Breast epithelium (tissue), 4 donors: ENCODE measurements at places on chromosomes 2 and 18. TPM values are rescaled to one million over a fixed set of nuclear protein-coding genes. Genes with fewer than 3 reads are reported as not detected.

The IFIH1 gene
- total RNA-seq: 9.6 TPM

The ALK gene
- total RNA-seq: 0.64 TPM

The GREB1L gene
- total RNA-seq: 8.9 TPM

The PLGLB1 gene
- 8.8 TPM for total RNA-seq

The FBXO36 gene
- 3.3 TPM for total RNA-seq

The MSTN gene
- 0.64 TPM for total RNA-seq

DNA sequence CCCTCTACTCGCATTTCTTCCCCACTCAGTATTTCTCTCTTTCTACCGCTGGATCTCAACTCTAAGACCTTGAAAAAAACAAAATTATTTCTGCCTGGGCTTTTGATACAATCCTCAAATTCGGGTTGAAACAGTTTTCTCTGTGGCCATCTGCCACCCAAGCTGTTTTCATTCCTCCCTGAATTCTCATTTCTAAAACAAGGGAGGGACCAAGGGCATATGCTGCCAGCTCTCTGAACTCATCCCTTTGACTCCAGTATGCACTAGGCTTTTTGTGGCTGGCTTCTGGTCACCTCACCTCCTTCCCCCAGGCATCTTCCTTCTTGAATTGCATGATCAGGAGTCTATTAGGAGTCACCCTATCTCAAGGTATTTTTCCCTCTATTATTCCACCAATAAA, 49.5 kb downstream of the CCDC148 start:
- H3K27me3 ChIP-seq: no peaks in the 10 kb centered on the region
- H3K4me3 ChIP-seq: no peak overlapping the region
- no peak overlapping the region for H3K27ac ChIP-seq
- no peaks in the 10 kb centered on the region for H3K36me3 ChIP-seq
- no peaks in the 10 kb centered on the region for H3K4me1 ChIP-seq

DNA sequence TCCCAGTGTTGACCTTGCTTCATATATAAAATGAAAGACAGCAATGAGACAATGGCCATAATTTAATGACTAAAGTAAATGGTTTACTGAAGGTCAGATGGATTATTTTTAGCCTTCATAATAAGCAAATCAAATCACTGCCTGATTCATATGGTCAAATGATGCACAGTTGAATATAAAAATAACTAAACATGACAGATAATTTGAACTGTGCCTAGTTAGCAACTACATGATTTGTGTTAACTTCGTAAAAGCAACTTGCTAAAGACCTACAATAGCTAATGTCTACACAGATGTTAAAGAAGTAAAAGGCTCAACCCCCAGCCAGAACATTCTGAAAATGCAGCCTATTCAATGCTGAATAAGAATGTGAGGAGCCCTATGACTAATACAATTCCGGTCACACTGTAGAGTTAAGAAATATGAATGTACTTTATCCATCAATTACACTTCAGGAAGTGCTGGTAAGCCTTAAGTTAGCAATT, 590.8 kb upstream of the CDH2 start:
- H3K4me1 ChIP-seq: no peaks in the 10 kb centered on the region
- no peaks in the 10 kb centered on the region for H3K27me3 ChIP-seq
- no peak overlapping the region for H3K27ac ChIP-seq
- H3K36me3 ChIP-seq: no peaks in the 10 kb centered on the region
- no peak overlapping the region for H3K4me3 ChIP-seq

GRCh38 chr2:72572501-72572900, 253.3 kb downstream of the EXOC6B start:
- no peak for DNase-seq
- H3K27ac ChIP-seq: no peak overlapping the region
- H3K27me3 ChIP-seq: no peaks in the 10 kb centered on the region
- H3K4me3 ChIP-seq: no peak overlapping the region
- no peaks in the 10 kb centered on the region for H3K4me1 ChIP-seq
- no peaks in the 10 kb centered on the region for H3K36me3 ChIP-seq

GRCh38 chr2:127671557-127672302, 3.6 kb downstream of the LIMS2 start:
- peak; percentile 34 for DNase-seq
- H3K36me3 ChIP-seq: no peaks in the 10 kb centered on the region
- H3K27ac ChIP-seq: no peak overlapping the region
- no peak overlapping the region for H3K4me3 ChIP-seq
- H3K4me1 ChIP-seq: no peaks in the 10 kb centered on the region

DNA sequence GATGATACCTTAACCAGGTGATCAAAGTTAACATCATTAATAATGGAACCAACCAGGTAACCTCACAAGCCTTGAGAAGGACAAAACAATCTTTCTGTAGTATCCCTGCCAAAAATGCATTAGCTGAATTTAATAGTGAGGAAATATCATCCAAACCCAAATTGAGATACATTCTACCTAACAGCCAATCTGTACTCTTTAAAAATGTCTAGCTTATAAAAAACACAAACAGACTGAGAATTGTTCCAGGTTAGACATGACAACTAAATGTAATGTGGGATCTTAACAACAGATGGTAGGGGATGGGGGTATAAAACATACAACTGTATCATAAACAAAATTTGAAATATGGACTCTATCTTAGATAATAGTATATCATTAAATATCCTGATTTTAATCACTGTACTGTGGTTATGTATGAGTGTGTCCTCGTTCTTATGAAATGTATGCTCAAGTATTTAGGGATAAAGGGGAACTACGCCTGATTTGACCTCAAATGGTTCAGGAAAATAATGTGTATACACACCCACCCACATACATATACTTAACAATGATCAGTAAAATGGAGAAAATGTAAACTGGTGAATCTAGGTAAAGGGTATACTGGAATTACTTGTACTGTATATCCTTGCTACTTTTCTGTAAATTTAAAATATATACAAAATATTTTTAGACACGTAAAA, 1.7 kb downstream of the FANCL start:
- DNase-seq: no peak
- no peak overlapping the region for H3K27ac ChIP-seq
- no peaks in the 10 kb centered on the region for H3K27me3 ChIP-seq
- no peaks in the 10 kb centered on the region for H3K4me1 ChIP-seq
- no peaks in the 10 kb centered on the region for H3K36me3 ChIP-seq

- no peak for DNase-seq
- no peaks in the 10 kb centered on the region for H3K4me1 ChIP-seq
- no peaks in the 10 kb centered on the region for H3K36me3 ChIP-seq
These were observed 225.7 kb upstream of the FOSL2 start for GRCh38 chr2:28166956-28167355.

GRCh38 chr18:11119550-11119949, 29.8 kb downstream of the PIEZO2 start:
- peaks cover 4% of the 10 kb centered on the region for H3K4me1 ChIP-seq
- H3K27me3 ChIP-seq: no peaks in the 10 kb centered on the region
- H3K27ac ChIP-seq: no peak overlapping the region
- DNase-seq: no peak
- no peaks in the 10 kb centered on the region for H3K36me3 ChIP-seq
- no peak overlapping the region for H3K4me3 ChIP-seq

DNA sequence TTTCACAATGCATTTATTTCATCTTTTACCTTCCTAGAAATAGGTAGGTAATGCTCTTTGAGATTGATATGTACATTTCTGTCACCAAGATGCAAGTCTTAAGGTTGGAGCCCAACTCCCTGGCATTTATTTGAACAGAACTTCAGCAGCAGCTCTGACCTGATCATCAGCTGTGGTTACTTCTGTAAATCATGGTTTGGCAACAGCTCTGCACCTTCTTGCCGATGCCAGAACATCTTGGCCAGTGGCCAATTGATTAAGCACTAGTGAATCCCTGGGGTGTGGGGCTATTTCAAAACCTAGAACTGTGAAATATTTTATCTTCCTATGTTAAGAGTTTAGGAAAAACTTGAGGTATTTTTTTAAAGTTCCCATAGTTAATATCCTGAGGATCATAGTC, 124.8 kb upstream of the NYAP2 start:
- no peak for DNase-seq
- H3K27ac ChIP-seq: no peak overlapping the region

GRCh38 chr18:48181087-48181823, 227.9 kb downstream of the ZBTB7C start:
- DNase-seq: no peak
- no peak overlapping the region for H3K27ac ChIP-seq
- H3K4me1 ChIP-seq: no peaks in the 10 kb centered on the region
- H3K36me3 ChIP-seq: no peaks in the 10 kb centered on the region

DNA sequence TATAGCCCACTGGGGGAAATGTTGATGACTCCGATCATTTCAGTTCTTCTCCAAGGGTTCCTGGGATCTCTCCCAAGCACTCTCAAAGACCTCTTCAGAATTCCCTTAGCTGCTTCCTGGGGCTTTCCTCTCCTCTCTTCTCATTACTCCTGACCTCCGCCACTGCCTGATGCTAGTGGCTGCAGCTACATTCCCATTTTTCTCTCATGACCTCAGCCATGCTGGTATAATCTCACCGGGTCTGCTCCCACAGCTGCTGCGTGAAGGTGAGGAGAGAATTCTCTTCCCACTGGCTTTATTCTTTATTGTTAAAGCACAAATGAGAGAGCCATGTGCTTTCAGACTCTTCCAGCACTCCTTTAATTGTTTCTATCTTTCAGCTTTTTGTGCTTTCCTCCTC, 312.0 kb upstream of the ETAA1 start:
- DNase-seq: no peak
- H3K36me3 ChIP-seq: no peaks in the 10 kb centered on the region
- no peak overlapping the region for H3K27ac ChIP-seq

GRCh38 chr2:102337481-102338386, 17.9 kb upstream of the IL18R1 start:
- H3K4me3 ChIP-seq: no peak overlapping the region
- no peaks in the 10 kb centered on the region for H3K36me3 ChIP-seq
- no peak for DNase-seq
- no peak overlapping the region for H3K27ac ChIP-seq
- H3K27me3 ChIP-seq: no peaks in the 10 kb centered on the region

DNA sequence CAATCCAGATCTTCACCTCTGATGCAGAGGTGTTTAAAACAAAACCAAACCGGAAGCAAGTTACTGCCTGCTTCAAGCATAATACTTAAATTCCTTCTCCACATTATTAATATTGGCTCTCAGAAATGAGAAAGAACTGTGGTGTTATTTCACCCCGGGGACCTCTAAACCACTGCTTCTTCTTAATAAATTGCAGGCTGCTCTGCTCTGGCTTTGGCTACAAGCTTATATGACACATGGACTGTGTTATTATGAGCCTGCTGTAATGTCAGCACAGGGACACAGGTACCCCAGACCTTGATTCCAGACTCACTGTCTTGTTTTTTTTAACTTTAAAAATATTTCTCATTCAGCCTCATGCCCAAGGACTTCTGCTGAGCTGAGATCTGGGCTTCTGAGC, 45.1 kb downstream of the ST6GAL2 start:
- H3K36me3 ChIP-seq: no peaks in the 10 kb centered on the region
- H3K4me1 ChIP-seq: no peaks in the 10 kb centered on the region
- DNase-seq: no peak
- no peak overlapping the region for H3K27ac ChIP-seq
- no peak overlapping the region for H3K4me3 ChIP-seq

DNA sequence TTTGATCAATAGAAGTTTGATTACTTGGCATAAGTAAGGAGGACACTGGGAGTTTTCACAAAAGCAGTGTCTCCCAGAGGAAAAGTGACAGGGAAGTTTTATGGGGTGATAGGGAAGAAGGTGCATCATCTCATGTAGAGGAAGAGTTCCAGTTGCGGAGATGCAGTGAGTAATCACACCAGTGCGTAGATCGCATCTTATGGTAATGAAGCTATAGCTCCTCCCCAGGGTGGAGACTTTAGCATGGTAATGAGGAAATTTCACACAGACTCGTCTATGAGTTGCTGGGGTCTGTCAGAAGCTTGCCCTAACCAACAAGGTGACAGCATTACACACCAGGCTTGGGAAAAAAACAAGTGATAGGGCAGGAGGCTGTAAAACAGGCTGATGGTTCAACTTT, 49.0 kb downstream of the KYNU start:
- H3K36me3 ChIP-seq: no peaks in the 10 kb centered on the region
- H3K4me1 ChIP-seq: no peaks in the 10 kb centered on the region
- no peak overlapping the region for H3K4me3 ChIP-seq
- H3K27ac ChIP-seq: no peak overlapping the region
- DNase-seq: no peak

- H3K4me3 ChIP-seq: no peak overlapping the region
- peak; percentile 20 for DNase-seq
- H3K4me1 ChIP-seq: no peaks in the 10 kb centered on the region
- H3K36me3 ChIP-seq: no peaks in the 10 kb centered on the region
- H3K27me3 ChIP-seq: no peaks in the 10 kb centered on the region
These were observed 38.2 kb downstream of the ANKMY1 start for GRCh38 chr2:240519396-240520129.

DNA sequence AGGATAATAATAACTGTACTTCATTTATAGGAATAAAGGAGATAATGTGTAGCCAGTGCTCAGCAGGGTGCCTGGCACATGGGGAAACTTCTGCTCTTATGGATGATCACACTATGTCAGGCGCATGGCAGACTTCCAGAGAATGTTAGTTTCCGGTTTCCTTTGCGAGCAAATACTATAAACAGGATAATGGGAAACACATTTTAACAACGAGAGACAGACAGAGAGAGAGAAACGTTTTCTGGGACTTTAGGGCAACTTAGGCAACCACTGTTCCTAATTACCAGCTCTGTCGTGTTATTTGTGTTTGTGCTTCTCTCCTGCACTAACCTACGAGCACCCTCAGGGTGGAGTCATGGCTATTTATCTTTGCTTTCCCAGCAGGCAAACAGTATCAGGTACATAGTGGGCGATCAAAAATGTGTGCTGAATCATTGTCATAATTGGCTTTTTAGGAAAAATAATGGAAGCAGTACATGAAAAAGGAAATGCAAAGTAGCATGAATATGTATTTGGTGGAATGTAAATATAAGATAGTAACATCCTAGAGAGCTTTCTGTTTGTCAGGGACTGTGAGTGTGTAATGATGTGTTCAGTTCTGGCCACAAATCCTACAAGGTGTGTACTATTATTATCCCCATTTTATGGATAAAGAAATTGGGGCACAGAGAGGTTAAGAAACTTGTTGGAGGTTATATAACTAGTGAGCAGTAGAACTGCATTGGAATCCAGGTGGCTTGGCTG, 36.8 kb upstream of the IGFBP2 start:
- H3K4me3 ChIP-seq: no peak overlapping the region
- no peaks in the 10 kb centered on the region for H3K27me3 ChIP-seq
- H3K4me1 ChIP-seq: peaks cover 18% of the 10 kb centered on the region
- peak overlapping the region; percentile 37 for H3K27ac ChIP-seq
- no peaks in the 10 kb centered on the region for H3K36me3 ChIP-seq

- H3K36me3 ChIP-seq: no peaks in the 10 kb centered on the region
- no peak overlapping the region for H3K27ac ChIP-seq
These were observed 383.6 kb downstream of the PIK3C3 start for GRCh38 chr18:42338683-42339082.

DNA sequence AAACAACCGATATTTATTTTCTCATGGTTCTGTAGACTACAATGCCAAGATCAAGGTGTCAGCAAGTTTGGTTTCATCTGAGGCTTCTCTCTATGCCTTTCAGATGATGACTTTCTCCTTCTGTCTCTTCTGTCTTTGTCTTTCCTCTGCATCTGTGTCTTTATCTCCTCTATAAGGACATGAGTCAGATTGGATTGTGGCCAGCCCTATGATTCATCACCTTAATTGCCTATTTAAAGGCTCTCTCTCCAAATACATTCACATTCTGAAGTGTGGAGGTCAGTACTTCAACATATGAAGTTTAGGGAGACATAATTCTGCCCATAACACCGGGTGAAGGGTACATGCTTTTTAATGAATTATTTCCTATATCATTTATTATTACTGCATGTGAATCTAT, 71.2 kb upstream of the CNTNAP5 start:
- no peaks in the 10 kb centered on the region for H3K27me3 ChIP-seq
- H3K4me3 ChIP-seq: no peak overlapping the region
- no peaks in the 10 kb centered on the region for H3K4me1 ChIP-seq
- DNase-seq: no peak
- H3K27ac ChIP-seq: no peak overlapping the region
